IMR-90 (cell line): ENCODE measurements at places on chromosomes 1 and 21. TPM values are rescaled to one million over a fixed set of nuclear protein-coding genes. Genes with fewer than 3 reads are reported as not detected.

Gene TDRD10
- total RNA-seq: not detected in 2 replicates

Gene SYCP1
- total RNA-seq: not detected in 2 replicates

Gene KRTAP12-2
- total RNA-seq: not detected in 2 replicates

Gene FCRL5
- not detected in 2 replicates for total RNA-seq

- peaks cover 8% of the 10 kb centered on the region for H3K4me1 ChIP-seq
- no peak overlapping the region for H3K4me3 ChIP-seq
- no peaks in the 10 kb centered on the region for H3K36me3 ChIP-seq
- no peak for DNase-seq
- peak overlapping the region; percentile 9; the same call in 1 of the 2 replicates for H3K27ac ChIP-seq
Measured at GRCh38 chr1:211616231-211616964, 37.4 kb upstream of the SLC30A1 start.

- H3K4me1 ChIP-seq: 0 out of 2 replicates have a peak, but pooled peaks cover 1% of the 10 kb centered on the region
- no peak overlapping the region for H3K27ac ChIP-seq
- H3K27me3 ChIP-seq: peaks cover 19% of the 10 kb centered on the region
- no peaks in the 10 kb centered on the region for H3K36me3 ChIP-seq
- no peak for DNase-seq
Measured at GRCh38 chr1:226220473-226221189, 2.8 kb upstream of the MIXL1 start.

GRCh38 chr1:167333124-167333523 lies 112.4 kb downstream of the POU2F1 start:
- H3K27ac ChIP-seq: no peak overlapping the region
- no peaks in the 10 kb centered on the region for H3K27me3 ChIP-seq
- H3K36me3 ChIP-seq: no peaks in the 10 kb centered on the region
- DNase-seq: no peak
- no peak overlapping the region for H3K4me3 ChIP-seq
